ENCODE measurements at places on chromosomes 5 and 9.

DNA sequence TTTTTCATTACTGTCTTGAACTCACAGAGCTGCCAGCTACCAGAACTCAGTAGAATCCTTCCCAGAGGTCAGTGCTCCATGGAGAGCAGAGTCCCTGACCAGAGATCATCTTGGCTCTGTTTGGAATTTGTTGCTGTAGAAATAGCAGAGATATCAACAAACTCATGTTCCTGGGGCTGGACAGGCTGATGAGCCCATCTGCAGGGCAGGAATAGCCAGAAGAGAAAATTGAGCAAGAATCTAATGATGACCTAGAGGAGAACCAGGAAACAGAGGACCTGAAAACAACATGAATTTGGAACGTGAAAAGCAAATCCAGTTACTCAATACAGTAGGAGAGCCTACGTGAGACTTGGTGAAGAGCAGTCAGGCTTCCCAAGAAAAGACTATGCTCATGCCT is 437.8 kb downstream of the PLK2 start:
- DNase-seq = no peak

- DNase-seq = no peak
Observed at GRCh38 chr5:146866263-146866662, 12.3 kb downstream of the PPP2R2B start.

GRCh38 chr9:13139641-13140171 is 139.8 kb downstream of the MPDZ start:
- DNase-seq = peak; percentile 87

DNA sequence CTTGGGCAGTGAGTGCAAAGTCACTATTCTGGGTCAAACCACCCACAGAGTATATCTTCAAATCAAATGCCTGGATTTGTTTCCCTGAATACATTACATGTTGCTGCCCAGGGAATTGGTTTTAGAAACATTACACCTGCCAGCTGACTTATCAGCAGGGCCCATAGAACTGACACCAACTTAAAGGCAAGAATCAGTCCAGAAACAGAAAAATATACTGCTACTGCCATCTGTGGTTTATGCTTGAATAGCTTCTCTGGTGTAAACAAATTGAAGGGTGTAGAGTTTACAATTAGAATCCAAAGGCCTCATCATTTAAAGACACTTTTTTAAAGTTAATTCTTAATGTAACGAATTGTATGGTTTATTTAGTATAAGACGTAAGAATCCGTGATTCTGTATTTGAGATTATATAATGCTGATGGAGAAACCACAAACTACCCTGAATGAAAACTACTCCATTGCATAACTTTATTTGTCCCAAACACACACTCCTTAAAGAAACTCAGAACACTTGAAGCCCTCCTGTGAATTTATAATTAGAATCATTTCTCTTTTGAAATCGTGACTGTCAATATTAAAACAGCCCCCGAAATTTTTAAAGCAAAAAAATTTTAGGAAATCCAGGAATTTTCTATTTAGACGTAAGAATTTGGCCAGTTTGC is 6.2 kb downstream of the NR6A1 start:
- no peak for DNase-seq

GRCh38 chr5:1641560-1642166 is 117.9 kb upstream of the LPCAT1 start:
- peak; percentile 89 for DNase-seq

DNA sequence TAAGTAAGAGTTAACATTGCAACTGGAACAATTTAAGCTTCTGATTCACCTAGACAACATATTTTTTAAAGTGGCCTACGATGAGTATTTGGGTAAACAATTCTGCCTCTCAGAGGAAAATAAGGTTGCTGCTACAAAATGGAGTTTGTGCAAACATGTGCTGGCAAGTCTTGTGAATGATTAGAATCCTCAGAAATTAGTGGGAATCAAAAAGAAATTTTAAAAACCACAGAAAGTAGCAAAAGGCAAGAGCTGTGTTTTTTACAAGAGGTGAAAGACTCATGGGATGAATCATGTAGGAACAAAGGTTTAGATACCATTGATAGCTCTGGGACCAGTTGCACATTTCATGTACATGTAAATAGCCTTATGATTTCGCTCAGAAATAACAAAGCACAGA is 561.6 kb downstream of the TAF11L14 start:
- no peak for DNase-seq

DNA sequence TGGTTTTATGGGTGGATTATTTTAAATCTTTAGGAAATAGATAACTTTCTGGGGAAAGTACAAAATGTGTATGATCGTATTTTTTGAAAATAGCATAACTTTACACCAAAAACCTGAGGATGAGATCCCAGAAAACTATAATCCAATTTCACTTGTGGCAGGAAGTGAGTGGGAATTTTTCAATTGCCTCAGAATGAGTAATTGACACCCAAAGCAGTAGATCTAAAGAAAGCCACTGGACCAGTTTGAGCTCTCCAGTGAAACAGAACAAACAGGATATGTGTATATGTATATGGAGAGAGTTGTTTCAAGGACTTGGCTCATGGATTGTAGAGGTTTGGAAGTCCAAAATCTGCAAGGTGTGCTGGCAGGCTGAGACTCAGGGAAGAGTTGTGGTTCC is 109.2 kb upstream of the SHB start:
- DNase-seq = no peak

DNA sequence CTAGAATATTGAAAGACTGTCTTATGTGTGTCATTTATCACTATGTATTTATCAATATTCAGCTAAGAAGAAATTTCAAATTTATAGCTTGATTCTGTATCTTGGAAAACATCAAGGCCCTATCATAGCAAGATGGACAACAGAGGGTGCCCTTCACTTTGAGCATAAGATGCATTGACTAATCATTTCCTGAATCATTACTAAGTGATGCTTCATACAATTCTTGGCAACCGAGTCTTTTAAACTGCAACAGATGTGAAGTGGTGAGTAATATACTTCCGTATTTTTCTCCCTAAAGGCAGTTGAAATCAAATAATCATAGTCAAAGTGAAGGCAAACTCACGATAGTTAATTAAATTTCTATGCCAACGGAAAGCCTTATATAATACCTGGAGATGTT is 318.6 kb upstream of the RGMB start:
- peak; percentile 62 for DNase-seq
